Activated naive CD8-positive, alpha-beta T cell treated with anti-CD3 and anti-CD28 coated beads, Interleukin-2, amount 50 U/mL, for 16 hours (primary cell): ENCODE measurements at places on chromosomes 6 and 20.

DNA sequence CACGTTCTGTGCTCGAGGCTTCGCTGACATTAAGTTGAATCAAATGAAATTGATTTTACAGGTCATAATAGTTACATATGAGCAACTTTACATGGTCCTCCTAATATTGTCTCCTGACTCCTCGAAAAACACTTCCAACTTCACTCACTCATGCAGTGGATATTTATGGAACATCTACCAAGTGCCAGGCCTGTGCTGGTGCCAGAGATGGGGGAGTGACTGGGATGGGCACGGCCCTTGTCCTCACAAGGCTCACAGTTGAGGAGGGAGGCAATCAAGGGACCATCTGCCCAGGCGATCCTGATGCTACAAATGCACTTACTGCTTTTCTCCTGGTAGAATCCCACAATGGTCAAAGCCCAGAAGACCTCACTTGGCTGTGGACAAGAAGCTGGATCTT, 426.4 kb downstream of the PREX1 start:
- no peak for DNase-seq

- DNase-seq: no peak
These were observed 600.6 kb upstream of the CHD6 start for GRCh38 chr20:42218621-42219374.

GRCh38 chr20:38829296-38829875, 23.9 kb downstream of the PPP1R16B start:
- no peak for DNase-seq

DNA sequence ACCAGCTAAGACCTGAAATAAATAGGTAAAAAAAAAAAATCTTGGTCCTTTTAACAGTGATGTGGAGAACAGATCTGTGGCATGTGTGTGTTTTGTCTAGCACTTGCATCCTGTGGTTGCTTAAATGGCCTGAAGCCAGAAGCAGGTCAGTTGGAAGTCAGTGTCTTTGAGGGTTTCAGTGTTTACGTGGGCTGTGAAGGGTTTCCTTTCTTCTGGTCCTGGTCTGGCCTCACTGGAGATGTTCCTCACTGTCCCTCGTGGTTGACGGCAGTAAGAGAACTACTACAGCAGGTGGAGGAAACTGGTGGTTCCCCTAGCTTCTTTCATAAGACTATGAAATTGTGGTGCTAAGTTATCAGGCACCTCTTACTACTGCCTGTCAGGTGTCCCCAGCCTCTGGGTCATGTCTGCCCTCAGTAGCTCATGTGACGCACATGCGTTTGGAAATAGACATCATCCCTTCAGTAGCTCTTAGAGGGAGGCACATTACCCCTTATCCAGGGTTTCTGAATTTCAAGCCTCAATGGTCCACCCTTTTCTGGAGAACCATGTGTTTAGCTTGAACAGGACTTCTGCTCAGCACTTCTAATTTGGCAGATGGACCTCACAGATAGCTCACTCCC, 59.4 kb upstream of the SCP2D1 start:
- no peak for DNase-seq

GRCh38 chr20:22801528-22801927, 217.2 kb upstream of the FOXA2 start:
- DNase-seq: no peak

- DNase-seq: no peak
These were observed 108.0 kb downstream of the SNX5 start for GRCh38 chr20:17860301-17861197.

DNA sequence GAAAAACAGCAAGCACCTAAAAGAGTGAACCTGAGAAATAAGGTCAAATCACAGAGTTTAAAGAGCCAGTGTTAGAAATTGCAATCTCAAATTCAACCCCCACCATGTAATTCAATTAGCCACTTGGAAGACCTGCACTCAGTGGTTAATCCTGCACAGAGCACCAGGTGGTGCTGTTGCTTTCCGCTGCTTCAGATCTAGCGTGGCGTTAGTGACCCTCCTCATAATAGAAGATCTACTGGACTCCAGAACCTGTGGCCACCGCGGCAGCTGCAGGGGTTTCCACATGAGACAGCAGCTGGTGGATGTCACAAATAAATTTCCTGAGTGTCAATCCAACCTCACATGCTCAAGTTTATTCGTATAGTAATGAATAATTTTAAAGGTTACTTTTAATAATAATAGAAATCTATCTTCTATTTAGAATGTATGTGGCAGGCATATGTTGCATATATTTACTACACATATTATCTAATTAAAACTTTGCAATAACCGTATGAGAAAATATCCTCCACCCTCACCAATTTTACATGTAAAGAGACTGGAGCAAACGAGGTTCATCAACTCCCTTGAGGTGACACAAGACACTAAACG, 84.4 kb downstream of the SYNE1 start:
- DNase-seq: no peak

GRCh38 chr6:140370441-140370840, 996.0 kb upstream of the CITED2 start:
- no peak for DNase-seq

- no peak for DNase-seq
These were observed 8.5 kb downstream of the AP5S1 start for GRCh38 chr20:3828798-3829197.

DNA sequence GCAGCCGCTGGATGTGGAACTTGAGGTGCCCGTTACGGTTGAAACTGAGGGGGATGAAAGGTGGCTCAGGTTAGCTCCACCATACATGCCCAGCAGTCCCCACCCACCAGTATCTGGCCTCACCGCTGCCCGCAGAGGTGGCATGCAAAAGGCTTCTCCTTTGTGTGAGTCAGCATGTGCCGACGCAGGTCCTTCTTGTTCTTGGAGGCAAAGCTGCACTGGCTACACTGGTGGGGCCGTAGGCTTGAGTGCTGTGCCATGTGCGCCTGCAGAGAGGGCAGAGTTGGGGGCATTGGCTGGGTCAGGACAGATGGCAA, 15.8 kb downstream of the PCIF1 start:
- DNase-seq: no peak

- DNase-seq: no peak
These were observed 20.8 kb upstream of the CHRNA4 start for GRCh38 chr20:63381781-63382431.

GRCh38 chr6:130524552-130524951, 158.7 kb downstream of the TMEM200A start:
- DNase-seq: no peak

DNA sequence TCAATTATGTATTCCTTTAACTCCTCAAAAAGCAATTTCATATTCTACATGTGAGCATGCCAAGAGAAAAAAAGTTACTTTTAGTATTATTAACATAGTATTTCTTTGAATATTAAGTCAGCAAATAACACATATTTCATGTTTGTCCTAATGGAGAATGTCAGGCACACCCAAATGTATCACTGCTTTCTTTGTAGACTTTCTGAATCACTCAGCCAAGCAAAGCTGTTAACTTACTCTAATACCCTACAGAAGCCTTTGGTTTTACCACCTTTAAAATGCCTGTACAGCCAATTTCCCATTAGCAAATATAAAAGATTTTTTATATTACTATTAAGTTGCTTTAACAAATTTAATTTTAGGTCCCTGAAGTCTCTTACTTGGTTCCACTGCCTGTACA, 23.8 kb downstream of the FRK start:
- DNase-seq: no peak

- DNase-seq: no peak
These were observed 50.5 kb downstream of the PCNA start for GRCh38 chr20:5069141-5069806.

GRCh38 chr6:52180787-52181558, 5.2 kb upstream of the IL17A start:
- no peak for DNase-seq

- no peak for DNase-seq
These were observed 62.4 kb upstream of the QKI start for GRCh38 chr6:163352011-163352685.

DNA sequence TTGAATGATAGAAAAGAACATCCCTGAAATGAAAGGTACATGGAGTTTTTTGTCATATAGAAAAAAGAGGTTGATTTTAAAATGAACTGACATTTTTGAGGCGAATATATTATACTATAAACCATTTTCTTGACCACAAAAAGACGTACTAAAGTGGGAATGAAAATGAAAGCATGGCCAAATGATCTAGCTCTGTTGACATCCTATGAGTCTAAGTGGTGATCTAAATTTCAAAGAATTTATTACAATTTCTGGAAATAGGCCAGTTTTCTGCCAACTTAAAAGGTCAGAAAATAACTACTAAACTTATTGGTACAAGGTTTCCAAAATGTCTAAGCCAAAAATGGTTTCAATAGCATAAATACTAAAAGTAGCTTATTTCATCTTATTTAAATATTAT, 536.8 kb downstream of the EYS start:
- DNase-seq: no peak

- no peak for DNase-seq
These were observed 42.9 kb upstream of the PDE10A start for GRCh38 chr6:165705941-165706340.

DNA sequence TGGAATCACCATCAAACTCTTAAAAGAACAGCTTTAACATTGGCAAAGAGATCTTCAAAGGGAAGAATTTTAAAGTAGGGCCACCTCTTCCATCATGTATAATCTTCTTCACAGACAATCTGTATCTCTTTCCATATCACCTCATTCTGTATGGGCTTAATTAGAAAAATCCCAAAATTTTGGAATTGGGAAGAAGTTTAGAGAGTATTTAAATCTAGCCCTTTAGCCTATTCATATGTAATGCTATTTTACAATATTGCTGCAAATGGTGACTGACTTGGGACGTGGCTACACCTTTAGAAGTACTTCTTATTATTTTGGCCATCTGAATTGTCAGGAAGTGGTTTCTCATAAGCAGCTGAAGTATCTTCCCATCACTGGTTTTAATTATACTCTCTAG, 474.3 kb downstream of the RFPL4B start:
- no peak for DNase-seq

GRCh38 chr6:68973066-68973465, 338.0 kb downstream of the ADGRB3 start:
- no peak for DNase-seq

GRCh38 chr6:118356054-118356453, 192.0 kb upstream of the PLN start:
- no peak for DNase-seq

GRCh38 chr6:145139895-145140294, 595.4 kb downstream of the EPM2A start:
- DNase-seq: no peak

DNA sequence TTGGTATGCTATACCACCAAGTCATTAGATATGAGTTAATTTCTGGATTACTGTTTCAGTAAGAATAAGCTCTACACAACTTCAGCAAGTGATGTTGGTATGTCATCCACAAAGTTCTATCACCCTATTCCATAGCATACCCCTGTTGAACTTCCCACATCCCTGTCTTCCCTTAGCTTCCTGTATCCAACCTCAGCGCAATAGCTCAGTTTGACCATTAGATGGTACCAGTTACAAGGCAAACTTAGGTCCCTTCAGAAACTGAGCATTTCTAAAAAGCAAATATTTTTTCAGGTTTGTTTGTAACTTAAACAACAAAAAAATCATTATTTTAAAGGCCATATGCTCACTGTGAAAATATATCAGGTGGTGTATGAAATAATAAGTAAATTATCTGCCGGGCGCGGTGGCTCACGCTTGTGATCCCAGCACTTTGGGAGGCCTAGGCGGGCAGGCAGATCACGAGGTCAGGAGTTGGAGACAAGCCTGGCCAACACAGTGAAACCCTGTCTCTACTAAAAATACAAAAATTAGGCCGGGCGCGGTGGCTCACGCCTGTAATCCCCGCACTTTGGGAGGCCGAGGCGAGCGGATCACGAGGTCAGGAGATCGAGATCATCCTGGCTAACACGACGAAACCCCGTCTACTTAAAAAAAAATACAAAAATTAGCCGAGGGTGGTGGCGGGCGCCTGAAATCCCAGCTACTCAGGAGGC, 8.8 kb upstream of the MOG start:
- no peak for DNase-seq

- no peak for DNase-seq
These were observed 10.7 kb upstream of the UQCC2 start for GRCh38 chr6:33722103-33722623.

- no peak for DNase-seq
These were observed 191.6 kb downstream of the ADAT2 start for GRCh38 chr6:143258945-143259344.

DNA sequence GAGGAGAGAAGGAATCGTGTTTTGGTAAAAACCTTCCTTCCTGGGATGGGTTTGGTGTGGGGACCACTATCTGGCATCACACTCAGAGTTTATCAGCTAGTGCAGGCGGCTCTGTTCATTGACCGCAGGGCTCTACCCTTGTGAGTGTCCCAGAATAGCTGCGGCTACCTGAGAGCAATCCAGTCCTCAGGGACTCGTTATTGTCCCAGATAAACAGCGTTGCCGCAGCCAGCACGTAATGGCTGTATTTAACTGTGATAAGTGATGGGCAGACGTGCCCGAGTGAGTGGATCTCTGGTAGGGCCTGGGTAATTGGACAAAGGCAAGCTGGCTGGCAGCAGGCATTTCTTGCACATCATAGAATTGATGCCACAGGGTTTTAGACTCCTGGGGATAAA, 163.3 kb downstream of the SOBP start:
- no peak for DNase-seq

GRCh38 chr6:46023216-46023915, 7.7 kb upstream of the CLIC5 start:
- no peak for DNase-seq

- no peak for DNase-seq
These were observed 61.8 kb downstream of the RPP40 start for GRCh38 chr6:4941782-4942672.

DNA sequence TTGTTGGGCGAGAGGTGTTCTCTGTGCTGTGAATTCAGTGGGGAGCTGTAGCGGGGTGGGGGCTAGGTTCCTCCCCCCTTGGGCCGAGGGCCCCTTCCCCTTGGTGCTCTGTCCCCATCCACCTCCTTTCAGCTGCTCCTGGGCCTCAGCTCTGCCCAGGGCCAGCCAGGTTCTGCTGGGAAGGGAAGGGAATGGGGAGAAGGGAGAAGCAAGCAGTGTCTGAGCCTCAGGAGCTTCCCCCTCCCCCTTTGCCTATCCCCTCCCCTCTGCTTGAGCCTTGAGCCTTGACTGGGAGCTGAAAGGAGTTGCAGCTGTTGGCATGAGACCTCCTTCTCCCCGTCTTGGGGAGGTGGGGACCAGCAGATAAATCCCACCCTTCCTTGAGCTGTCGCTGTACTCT, 576 bp upstream of the RRP36 start:
- DNase-seq: no peak

DNA sequence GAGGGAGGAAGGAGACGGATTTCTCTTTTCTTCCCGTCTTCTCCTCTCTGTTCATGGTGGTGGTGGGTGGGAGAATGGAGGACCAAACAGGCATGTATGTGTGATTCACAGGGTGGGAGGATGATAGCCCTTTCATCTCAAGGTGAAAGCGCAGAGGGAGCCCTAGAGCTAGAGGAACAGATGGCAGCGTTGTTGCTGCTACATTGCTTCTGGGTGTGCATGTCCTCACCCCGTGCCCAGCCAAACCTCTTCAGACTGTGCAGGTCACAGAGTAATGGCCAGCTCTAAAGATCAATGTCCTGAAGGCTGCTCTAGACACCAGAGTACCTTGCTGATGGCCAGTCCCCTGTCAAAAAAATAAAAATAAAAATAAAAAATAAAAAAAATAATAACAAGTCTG, 301.8 kb downstream of the TBC1D7 start:
- no peak for DNase-seq

GRCh38 chr6:144460327-144461095, 175.4 kb downstream of the UTRN start:
- no peak for DNase-seq

- DNase-seq: peak; percentile 34
These were observed 21.2 kb downstream of the THEMIS start for GRCh38 chr6:127879685-127880084.
